ENCODE measurements at places on chromosomes 2 and 18.

GRCh38 chr18:74283646-74284045 is 8.1 kb downstream of the CYB5A start:
- no peak for DNase-seq

DNA sequence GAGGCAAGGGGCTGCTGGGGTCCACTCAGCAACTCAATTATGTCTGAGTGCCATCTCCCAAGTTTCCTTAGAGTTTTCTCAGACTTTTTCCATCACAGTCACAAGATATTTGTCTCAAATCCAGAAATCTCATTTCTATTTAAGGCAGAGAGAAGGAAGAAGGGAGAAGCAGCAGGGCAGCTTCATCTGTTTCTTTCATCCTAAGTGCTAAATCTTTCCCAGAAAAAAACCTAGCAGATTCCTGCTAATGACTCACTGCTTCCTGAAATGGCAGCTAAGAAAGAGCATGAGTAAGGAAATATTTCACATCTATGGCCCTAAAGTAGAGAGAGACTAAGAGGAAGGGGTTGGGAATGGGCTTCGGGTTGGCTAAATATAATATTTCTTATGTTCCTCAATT is 88.0 kb downstream of the KYNU start:
- DNase-seq: no peak

- DNase-seq: no peak
Observed at GRCh38 chr2:236572482-236572881, 2.9 kb downstream of the ACKR3 start.

DNA sequence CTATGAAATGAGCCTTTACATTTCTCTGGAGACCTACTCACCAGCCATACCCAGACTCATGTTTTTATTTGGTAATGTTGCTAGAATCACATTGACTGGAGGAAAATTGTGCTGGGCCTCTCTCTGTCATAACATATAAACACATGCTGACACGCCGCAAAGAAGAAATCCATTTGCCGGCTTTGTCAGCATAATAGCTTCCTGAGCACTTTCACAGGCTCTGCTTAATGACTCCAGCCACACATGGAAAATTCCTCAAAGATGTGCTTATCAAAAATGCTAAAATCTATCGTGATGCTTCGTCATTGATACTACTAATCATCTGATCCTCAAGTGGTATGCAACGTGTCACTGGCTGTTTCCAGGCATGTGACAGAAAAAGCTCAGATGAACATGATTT is 63.1 kb downstream of the RND3 start:
- no peak for DNase-seq

DNA sequence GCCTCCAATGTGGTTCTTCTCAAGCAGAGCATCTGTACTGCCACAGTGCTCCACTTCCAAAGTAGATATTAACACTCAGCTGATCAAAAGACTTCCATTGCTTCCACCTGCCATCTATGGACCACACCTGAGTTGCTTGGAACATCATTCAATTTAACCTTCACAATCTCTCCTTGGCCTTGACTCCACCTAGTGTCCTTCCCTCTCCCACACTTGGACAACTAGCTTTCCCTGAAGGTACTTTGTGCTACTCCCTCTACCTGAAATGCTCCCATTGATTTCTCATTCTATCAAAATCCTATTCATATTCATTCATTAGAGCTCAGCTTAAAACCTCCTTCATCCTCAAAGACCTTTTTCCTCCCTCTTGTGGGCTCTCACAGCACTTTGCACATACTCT is 48.7 kb downstream of the SOWAHC start:
- DNase-seq: no peak

- no peak for DNase-seq
Observed at GRCh38 chr2:191066197-191066918, 52.4 kb upstream of the STAT1 start.

GRCh38 chr2:213934560-213934959 is 476.3 kb upstream of the VWC2L start:
- DNase-seq: no peak

- no peak for DNase-seq
Observed at GRCh38 chr2:13986119-13986720, 646.3 kb upstream of the LRATD1 start.

DNA sequence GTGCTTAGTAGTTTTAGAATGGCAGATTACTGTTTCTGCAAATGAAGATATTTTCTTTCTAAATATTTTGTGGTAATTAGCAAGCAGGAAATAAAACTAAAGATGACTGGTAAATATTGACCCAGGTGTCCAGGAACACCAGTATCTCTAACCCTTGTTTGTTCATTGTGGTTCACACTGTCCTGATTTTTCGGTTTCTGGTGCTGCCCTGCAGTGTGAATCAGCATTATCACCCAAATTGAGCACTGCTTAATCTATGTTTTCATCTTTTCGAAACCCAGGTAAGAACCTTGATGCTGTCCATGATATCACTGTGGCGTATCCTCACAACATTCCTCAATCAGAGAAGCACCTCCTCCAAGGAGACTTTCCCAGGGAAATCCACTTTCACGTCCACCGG is 167.4 kb downstream of the CAPN13 start:
- no peak for DNase-seq

DNA sequence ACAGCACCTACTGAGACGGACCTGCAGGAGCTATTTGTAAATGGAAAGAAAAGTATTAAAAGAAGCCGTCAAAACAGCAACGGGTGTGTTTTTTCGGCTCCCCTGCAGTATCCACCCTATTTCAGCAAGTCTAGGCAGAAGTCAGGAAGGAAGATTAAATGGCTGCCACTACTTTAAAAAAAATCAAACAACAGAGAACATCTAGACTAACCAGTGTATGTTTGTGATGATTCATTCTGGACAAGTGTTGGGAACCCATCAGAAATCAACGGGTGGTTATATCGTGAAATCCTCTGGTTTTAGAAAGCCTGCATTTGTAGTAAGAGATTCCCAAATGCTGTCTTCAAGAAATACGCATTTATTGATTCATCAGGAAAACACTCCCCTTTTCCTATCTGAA is 9.0 kb downstream of the PMAIP1 start:
- DNase-seq: no peak

GRCh38 chr2:7191932-7192331 is 274.7 kb downstream of the RNF144A start:
- DNase-seq: no peak

Data from SIG-M5 (cell line).